ENCODE measurements at places on chromosomes 4 and X.

GRCh38 chr4:147096667-147097604 lies 151.3 kb upstream of the TTC29 start:
- no peak overlapping the region for H3K27ac ChIP-seq
- no peak for DNase-seq
- no peaks in the 10 kb centered on the region for H3K27me3 ChIP-seq
- H3K4me3 ChIP-seq: no peak overlapping the region
- no peaks in the 10 kb centered on the region for H3K4me1 ChIP-seq

DNA sequence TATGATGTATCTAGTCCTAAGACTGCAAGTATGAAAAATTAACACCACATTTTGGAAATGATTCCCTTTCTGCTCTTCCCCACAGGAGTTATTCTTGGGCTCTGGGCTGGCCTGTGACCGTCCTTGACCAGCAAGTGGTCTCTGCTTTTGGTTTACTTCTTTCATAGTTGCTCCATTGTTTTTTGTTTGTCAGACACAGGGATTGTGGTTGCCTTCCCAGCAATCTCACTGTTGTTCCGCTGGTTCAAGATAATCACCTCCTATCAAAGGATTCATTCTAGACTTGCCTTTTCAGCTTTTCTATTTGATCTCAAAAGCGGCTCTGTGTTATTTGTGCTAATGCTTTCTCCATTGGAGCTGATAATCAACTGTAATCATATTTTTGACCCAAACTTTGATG lies 218.8 kb downstream of the MGST2 start:
- H3K27ac ChIP-seq: no peak overlapping the region
- H3K4me3 ChIP-seq: no peak overlapping the region
- H3K27me3 ChIP-seq: no peaks in the 10 kb centered on the region
- no peak for DNase-seq
- no peaks in the 10 kb centered on the region for H3K36me3 ChIP-seq

- no peaks in the 10 kb centered on the region for H3K36me3 ChIP-seq
- no peak overlapping the region for H3K27ac ChIP-seq
- H3K4me1 ChIP-seq: no peaks in the 10 kb centered on the region
- H3K27me3 ChIP-seq: no peaks in the 10 kb centered on the region
- no peak overlapping the region for H3K4me3 ChIP-seq
Observed at GRCh38 chr4:155026715-155027114, 181.7 kb upstream of the NPY2R start.

DNA sequence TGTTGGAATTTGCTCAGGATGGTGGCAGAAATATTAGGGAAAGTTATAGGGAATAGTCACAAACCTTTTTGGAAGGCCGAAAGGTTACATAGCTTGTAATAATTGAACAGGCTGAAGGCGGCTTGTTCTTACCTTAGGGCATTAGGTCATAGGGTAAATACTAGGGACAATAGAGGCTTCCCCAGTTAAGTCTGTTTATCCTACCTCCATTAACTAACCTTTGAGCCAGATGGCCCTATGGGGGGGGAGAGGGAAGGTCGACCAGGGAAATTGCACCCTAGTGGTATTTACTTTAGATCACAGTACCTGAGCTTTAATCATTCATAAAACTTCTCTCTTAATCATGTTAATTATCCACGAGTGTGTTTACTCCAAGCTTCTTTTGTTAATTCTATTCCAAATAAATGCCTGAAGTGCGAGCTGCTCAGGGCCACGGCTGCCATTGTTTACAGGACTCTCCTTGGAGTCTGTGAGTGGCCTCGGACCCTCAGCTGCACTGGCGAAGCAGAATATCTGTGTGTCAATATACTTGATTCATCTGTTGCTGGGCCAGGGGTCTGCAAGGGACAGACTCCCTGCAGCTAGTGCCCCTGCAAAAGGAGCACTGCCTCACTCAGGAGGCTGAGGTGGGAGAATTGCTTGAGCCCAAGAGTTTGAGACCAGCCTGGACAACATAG lies 22.9 kb downstream of the PAGE2 start:
- H3K27me3 ChIP-seq: no peaks in the 10 kb centered on the region
- H3K36me3 ChIP-seq: no peaks in the 10 kb centered on the region
- H3K4me1 ChIP-seq: no peaks in the 10 kb centered on the region
- H3K4me3 ChIP-seq: no peak overlapping the region
- H3K27ac ChIP-seq: no peak overlapping the region

Data from pancreas (tissue), 10 donors.